Suprapubic skin (tissue), 4 donors: ENCODE measurements at places on chromosomes 7 and 10. TPM values are rescaled to one million over a fixed set of nuclear protein-coding genes. Genes with fewer than 3 reads are reported as not detected.

- peak overlapping the region; percentile 73 for H3K27ac ChIP-seq
- H3K4me1 ChIP-seq = peaks cover 38% of the 10 kb centered on the region
- H3K27me3 ChIP-seq = no peaks in the 10 kb centered on the region
- no peaks in the 10 kb centered on the region for H3K36me3 ChIP-seq
Observed at GRCh38 chr10:61835069-61835945, 66.2 kb upstream of the ARID5B start.

RINT1 gene
- 12.9 TPM for total RNA-seq

GRCh38 chr7:105439174-105439893, 50.6 kb upstream of the SRPK2 start:
- peak overlapping the region; percentile 61 for H3K27ac ChIP-seq
- H3K27me3 ChIP-seq = no peaks in the 10 kb centered on the region
- H3K4me3 ChIP-seq = no peak overlapping the region
- DNase-seq = no peak
- H3K36me3 ChIP-seq = no peaks in the 10 kb centered on the region

- H3K4me3 ChIP-seq = no peak overlapping the region
- H3K4me1 ChIP-seq = peaks cover 13% of the 10 kb centered on the region
- no peaks in the 10 kb centered on the region for H3K27me3 ChIP-seq
- H3K36me3 ChIP-seq = no peaks in the 10 kb centered on the region
- DNase-seq = no peak
- H3K27ac ChIP-seq = no peak overlapping the region
Observed at GRCh38 chr7:39355664-39356063, 210.5 kb upstream of the YAE1 start.

DNA sequence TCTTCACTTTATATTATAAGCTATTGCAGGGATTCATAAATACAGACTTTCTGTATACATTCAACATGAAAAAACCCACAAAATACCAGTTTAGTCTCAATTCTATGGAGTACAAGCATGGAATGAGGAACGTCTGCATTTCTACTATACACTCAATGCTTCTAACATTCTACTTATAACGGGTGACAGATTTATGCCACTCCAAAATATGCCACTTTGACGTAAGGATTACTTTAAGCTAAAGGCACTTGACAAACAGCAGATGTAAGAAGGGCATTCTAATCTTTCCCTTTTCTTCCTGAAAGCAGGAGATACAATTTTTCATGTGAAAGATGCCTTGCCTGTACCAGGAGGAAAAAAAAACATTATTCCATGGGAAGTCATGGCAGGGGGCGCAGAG, 205.5 kb upstream of the LRRN3 start:
- no peak overlapping the region for H3K27ac ChIP-seq
- H3K27me3 ChIP-seq = no peaks in the 10 kb centered on the region
- H3K36me3 ChIP-seq = no peaks in the 10 kb centered on the region

DNA sequence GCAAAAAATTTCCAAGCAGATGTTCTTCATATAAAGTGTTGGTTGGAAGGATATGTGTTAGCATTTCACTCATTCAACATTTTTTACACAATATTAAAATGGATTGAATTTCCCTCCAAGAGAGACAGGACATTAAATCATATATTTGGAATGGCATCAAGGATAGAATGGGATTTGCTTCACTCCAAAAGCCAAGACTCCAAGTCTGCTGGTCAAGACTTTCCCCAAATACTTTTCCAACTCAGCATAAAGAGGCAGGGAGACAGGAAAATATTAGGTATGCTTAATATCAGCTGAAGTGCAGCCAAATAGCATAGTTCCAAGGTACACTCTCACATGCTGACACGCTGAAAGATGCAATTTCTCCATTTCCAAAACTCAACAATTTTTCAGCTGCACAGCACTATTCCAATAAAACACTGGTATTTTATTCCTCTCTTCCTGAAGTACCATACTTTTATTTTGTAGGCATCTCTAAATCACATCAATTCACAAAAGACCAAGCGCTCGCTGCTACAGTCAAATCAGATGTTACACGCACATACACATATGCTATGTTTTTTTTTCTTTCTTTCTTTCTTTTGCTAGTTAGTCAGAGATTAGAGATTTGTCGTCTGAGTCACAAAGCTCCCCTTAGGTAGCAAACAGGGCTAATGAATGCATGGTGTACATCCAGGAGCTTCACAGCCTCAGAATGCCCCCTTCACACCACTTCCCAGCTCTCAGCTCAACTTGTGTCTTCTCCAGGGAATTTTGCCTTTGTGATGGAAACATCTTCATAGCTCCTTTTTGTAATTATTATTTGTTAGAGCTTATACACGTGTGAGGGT, 1033.8 kb upstream of the AUTS2 start:
- H3K4me1 ChIP-seq = no peaks in the 10 kb centered on the region
- no peaks in the 10 kb centered on the region for H3K27me3 ChIP-seq
- no peak overlapping the region for H3K27ac ChIP-seq
- H3K36me3 ChIP-seq = no peaks in the 10 kb centered on the region

DNA sequence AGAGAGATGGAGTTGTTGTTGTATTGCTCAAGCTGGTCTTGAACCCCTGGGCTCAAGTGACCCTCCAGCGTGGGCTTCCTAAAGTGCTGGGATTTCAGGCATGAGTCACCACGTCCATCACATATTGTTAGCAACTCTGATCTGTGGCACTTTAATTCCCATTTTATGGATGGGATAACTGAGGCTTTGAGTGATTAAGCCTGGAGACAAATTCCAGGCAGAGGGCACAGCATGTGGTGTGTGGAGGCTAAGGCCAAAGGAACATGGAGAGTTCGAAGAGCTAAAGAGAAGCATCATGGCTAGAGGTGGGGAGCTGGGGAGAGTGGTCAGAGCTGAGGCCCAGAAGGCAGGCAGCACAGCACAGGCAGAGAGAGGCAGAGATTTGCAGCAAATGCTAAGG, 458.4 kb downstream of the XPNPEP1 start:
- DNase-seq = no peak
- no peaks in the 10 kb centered on the region for H3K27me3 ChIP-seq
- H3K27ac ChIP-seq = no peak overlapping the region
- H3K36me3 ChIP-seq = no peaks in the 10 kb centered on the region
- H3K4me3 ChIP-seq = no peak overlapping the region
- H3K4me1 ChIP-seq = no peaks in the 10 kb centered on the region

DNA sequence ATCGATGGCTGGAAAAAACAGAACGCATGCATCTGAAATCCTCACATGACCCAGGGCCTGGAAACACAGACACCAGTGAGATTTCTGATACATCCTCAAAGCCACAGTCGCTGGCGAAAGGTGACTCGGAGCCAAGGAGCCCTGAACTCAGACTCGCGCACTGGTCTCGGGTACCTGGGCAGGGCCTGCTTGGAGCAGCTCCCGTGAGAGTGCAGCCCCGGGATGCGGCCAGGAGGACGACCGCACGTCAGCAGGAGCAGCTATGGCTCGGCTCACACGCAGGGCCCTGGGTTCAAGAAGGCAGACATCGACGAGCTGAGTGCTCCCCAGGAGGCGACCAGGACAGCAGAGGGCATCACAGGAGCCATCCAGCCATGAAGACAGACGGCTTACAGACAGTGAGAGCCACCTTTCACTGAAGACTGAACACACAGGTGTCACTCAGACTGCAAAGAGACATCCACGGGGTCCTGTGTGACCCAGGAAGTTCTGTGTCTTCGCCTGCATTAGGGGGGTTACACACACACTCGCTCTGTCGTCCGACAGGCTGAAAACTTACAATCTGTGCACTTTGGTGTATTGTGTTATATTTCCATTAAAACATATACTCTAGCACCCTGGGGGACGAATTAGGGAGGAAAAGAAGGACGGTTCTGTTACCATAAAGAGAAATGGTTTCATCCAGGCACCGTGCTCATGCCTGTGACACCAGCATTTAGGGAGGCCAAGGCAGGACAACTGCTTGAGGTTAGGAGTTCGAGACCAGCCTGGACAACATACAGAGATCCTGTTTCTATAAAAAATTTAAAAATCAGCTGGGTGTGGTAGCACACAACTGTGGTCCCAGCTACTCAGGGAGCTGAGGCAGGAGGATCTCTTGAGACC, 227.7 kb downstream of the MAD1L1 start:
- peak; percentile 72 for DNase-seq
- H3K27me3 ChIP-seq = no peaks in the 10 kb centered on the region
- H3K4me1 ChIP-seq = no peaks in the 10 kb centered on the region
- no peak overlapping the region for H3K27ac ChIP-seq

BHLHA15 gene
- total RNA-seq = 7.8 TPM

ANKRD22 gene
- 30.1 TPM for total RNA-seq

INA gene
- not detected for total RNA-seq

DNA sequence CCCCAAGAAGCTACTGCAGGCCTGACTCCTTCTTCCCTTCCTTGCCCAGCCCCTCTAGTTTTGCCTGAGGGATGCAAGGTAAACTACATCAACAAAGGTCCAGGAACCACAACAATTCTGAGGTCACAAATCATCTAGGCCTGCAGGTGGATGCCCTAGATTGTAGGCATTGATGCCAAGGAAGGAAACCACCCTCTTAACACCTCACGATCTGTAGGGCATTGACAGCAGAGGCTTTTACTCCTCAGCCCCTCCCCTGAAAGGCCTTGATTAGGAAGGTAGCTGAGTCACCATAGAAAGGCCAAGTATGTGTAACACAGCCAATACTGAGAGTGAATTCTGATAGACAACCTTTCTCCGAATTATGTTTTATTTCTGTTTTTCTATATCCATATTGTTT, 46.7 kb upstream of the FAM3C start:
- H3K27ac ChIP-seq = no peak overlapping the region
- H3K4me3 ChIP-seq = no peak overlapping the region
- H3K36me3 ChIP-seq = no peaks in the 10 kb centered on the region
- H3K4me1 ChIP-seq = peaks cover 30% of the 10 kb centered on the region

GRCh38 chr10:71398976-71399375, 2.3 kb downstream of the CDH23 start:
- no peak for DNase-seq
- H3K27ac ChIP-seq = no peak overlapping the region
- no peaks in the 10 kb centered on the region for H3K36me3 ChIP-seq
- H3K4me3 ChIP-seq = no peak overlapping the region
- peaks cover 29% of the 10 kb centered on the region for H3K4me1 ChIP-seq

- no peaks in the 10 kb centered on the region for H3K27me3 ChIP-seq
- peaks cover 7% of the 10 kb centered on the region for H3K36me3 ChIP-seq
- DNase-seq = no peak
- no peak overlapping the region for H3K4me3 ChIP-seq
- H3K4me1 ChIP-seq = no peaks in the 10 kb centered on the region
- H3K27ac ChIP-seq = no peak overlapping the region
Observed at GRCh38 chr10:20142311-20142710, 326.1 kb downstream of the PLXDC2 start.

DNA sequence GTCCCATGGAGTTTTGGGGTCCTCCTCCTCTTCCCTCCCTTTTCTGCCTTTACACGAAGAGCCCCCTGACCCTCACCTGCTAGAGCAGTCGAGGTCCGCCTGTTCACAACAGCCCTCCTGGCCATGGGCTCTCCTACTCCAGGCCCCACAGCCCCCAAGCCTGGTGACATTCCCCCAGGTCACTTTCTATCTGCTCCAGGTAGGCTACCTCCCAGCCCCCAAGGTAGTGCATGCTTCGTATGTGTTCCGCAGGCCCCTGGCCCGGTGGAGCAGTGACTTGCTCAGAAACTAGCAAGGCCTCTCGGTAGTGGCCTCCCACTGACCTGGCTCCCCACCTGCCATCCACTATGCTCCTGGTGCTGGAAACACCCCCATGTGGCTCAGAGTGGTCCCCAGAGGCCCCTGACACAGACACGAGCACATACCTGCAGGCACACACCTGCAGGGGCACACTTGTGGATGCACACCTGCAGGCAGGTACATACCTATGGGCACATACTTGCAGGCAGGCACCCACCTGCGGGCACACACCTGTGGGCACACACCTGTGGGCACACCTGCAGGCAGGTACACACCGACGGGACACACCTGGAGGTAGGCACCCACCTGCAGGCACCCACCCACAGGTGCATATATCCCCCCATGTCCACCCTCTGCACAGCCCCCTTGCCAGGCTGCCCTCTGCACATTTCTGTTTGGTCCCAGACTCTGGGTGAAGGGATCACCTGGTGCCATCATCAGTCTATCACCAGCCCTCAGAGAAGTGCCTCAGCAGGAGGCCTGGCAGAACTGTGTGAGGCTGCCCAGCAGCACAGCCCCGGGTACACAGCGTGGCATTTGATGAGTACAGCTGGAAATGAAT, 322.5 kb downstream of the PTPRN2 start:
- H3K36me3 ChIP-seq = no peaks in the 10 kb centered on the region
- H3K27ac ChIP-seq = no peak overlapping the region
- peak; percentile 37 for DNase-seq
- H3K27me3 ChIP-seq = no peaks in the 10 kb centered on the region

GRCh38 chr7:17374654-17375053, 76.2 kb downstream of the AHR start:
- H3K4me1 ChIP-seq = peaks cover 36% of the 10 kb centered on the region
- no peak overlapping the region for H3K27ac ChIP-seq
- H3K36me3 ChIP-seq = no peaks in the 10 kb centered on the region
- no peak for DNase-seq
- H3K4me3 ChIP-seq = no peak overlapping the region

- DNase-seq = no peak
- peaks cover 35% of the 10 kb centered on the region for H3K27me3 ChIP-seq
Observed at GRCh38 chr7:522071-522950, 2.7 kb upstream of the PDGFA start.

DNA sequence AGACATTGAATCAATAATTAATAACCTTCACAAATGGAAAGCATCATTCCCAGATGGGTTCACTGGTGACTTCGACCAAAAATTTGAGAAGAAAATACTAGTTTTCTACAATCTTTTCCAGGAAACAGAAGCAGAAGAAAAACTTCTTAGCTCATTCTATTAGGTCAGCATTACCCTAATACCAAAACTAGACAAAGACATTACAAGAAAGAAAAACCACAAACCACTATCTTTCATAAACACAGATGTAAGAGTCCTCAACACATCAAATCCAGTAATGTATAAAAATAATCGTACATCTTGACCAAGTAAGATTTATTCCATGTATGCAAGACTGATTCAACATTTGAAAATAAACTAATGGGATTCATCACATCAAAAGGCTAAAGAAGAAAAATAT, 64.0 kb upstream of the CDK1 start:
- peaks cover 4% of the 10 kb centered on the region for H3K4me1 ChIP-seq
- no peak overlapping the region for H3K27ac ChIP-seq
- no peak for DNase-seq
- H3K36me3 ChIP-seq = no peaks in the 10 kb centered on the region
- no peak overlapping the region for H3K4me3 ChIP-seq
- H3K27me3 ChIP-seq = no peaks in the 10 kb centered on the region

- H3K4me3 ChIP-seq = no peak overlapping the region
- DNase-seq = no peak
- no peaks in the 10 kb centered on the region for H3K4me1 ChIP-seq
Observed at GRCh38 chr7:14835384-14835783, 67.2 kb downstream of the DGKB start.

COL17A1 gene
- total RNA-seq = 1,207 TPM

GRCh38 chr7:135685306-135686084, 23.2 kb downstream of the STMP1 start:
- no peaks in the 10 kb centered on the region for H3K27me3 ChIP-seq
- no peak overlapping the region for H3K4me3 ChIP-seq
- peaks cover 15% of the 10 kb centered on the region for H3K4me1 ChIP-seq
- DNase-seq = no peak

- no peaks in the 10 kb centered on the region for H3K36me3 ChIP-seq
- H3K27me3 ChIP-seq = no peaks in the 10 kb centered on the region
- H3K4me1 ChIP-seq = peaks cover 16% of the 10 kb centered on the region
- H3K27ac ChIP-seq = no peak overlapping the region
- no peak for DNase-seq
- no peak overlapping the region for H3K4me3 ChIP-seq
Observed at GRCh38 chr10:33665501-33665900, 331.0 kb upstream of the NRP1 start.

FRMPD2 gene
- not detected for total RNA-seq
